HFFc6 (cell line): ENCODE measurements at places on chromosomes 13 and 19.

DNA sequence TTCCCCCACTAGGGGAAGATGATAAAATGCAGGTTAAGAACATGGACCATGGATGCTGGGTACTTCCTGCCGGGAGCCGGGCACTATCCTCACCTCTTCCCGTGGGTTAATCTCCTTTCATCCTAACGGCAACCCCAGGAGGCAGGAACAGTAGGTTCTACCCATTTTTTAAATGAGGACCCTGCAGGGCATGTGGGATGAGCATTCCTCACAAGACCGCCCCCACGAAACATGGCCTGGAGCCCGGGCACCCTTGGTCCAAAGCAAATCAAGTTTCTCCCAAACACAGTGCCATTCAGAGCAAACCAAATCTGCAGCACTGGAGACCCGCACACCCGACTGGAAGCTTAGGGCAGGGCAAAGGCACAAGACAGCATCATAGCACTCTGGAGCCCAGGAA lies 35.4 kb downstream of the COL4A2 start:
- no peaks in the 10 kb centered on the region; the same call in 1 of the 2 replicates for H3K27me3 ChIP-seq
- H3K4me1 ChIP-seq = peaks cover 64% of the 10 kb centered on the region
- DNase-seq = no peak
- no peak overlapping the region for H3K27ac ChIP-seq

DNA sequence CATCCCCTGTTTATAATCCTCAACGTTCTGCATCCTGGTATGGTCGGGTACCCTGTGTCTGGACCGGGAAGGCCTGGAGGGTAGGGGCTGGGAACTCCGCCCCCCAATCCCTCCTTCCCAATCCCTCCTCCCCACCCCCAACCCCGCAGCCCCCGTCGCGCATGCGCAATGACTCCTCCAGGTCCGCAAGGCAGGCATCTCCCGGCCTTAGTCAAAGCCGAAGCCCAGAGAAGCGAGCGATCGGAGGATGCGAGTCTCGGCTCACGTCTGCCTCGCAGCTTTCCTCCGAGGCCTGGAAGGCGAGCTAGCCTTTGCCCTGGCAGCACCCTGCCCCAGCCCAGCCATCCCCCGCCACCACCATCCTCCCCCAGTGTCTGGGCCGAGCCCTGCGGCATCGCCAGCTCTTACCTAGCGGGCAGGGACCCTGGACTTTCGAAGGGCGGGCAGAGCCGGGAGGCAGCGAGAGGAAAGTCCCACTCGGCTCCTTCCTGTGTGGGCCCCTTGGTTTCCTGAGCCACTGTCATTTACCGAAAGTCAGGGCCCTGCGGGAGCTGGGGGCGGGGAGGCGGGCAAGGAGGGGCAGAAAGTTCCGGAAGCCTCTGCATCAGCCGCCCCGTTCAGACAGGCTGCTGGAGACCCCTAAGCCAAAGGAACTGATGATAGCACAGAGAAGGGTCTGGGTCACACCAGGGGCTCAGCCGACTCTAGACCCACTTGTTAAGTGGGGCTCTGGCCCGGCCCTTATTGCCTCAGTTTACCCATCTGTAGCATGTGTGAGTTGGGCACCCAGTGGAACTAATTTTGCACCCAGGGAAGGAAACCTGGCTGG lies at the start of gene JAK3:
TSS of gene JAK3 (minus strand) at position 445 of the 829 bp plus-strand sequence. CDS start 3,565 bp downstream, outside the sequence.
- peak within 1 kb of the TSS; percentile 57 for H3K27ac ChIP-seq
- H3K4me3 ChIP-seq = peak within 1 kb of the TSS; percentile 52
- no peaks in the 10 kb centered on the region for H3K36me3 ChIP-seq
- H3K27me3 ChIP-seq = peaks cover 5% of the 10 kb centered on the region

DNA sequence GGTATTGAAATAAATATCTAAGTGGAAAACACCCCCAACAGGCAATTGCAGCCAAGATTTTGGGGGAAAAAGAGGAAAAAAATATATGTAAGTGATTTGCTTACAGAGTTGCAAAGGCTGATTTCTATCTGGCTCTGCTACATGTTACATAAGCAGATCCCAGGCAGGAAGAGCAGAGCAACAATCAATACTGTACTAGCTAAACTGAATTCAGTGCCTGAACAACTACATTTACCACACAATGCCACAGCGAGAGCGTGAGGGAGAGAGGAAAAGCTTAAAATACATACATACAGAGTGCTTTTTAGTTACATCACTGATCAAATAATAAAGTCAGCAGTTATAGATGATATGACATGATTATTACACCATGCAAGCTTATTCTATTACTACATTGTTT lies 665.6 kb upstream of the ARGLU1 start:
- H3K27ac ChIP-seq = no peak overlapping the region
- no peak for DNase-seq
- no peaks in the 10 kb centered on the region for H3K36me3 ChIP-seq
- H3K4me1 ChIP-seq = no peaks in the 10 kb centered on the region
- no peak overlapping the region for H3K4me3 ChIP-seq

GRCh38 chr19:15367439-15367838 lies 12.1 kb downstream of the AKAP8 start:
- H3K4me1 ChIP-seq = no peaks in the 10 kb centered on the region
- no peak overlapping the region for H3K4me3 ChIP-seq
- DNase-seq = no peak
- H3K27me3 ChIP-seq = no peaks in the 10 kb centered on the region; the same call in 1 of the 2 replicates
- peaks cover 10% of the 10 kb centered on the region for H3K36me3 ChIP-seq

DNA sequence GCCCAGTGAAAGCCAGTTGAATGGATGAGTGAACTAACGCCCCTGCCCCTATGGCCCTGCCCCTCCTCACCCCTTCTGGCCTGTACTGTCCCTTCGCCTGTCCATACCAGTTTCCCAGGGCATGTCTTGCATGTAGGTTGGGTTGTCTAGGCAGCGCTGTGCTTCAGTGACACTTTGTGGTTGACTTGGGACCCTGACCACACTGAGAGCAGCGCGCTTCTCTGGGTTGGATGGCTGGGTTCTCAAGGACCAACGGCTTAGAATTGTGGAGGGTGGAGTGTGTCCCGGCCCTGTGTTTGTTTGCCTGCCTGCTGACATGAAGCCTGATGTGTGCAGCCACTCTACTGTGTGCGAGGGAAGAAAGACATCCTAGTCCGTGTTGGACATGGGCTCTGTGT lies 15.8 kb downstream of the GATAD2A start:
- DNase-seq = no peak
- no peak overlapping the region for H3K27ac ChIP-seq
- H3K4me3 ChIP-seq = no peak overlapping the region

DNA sequence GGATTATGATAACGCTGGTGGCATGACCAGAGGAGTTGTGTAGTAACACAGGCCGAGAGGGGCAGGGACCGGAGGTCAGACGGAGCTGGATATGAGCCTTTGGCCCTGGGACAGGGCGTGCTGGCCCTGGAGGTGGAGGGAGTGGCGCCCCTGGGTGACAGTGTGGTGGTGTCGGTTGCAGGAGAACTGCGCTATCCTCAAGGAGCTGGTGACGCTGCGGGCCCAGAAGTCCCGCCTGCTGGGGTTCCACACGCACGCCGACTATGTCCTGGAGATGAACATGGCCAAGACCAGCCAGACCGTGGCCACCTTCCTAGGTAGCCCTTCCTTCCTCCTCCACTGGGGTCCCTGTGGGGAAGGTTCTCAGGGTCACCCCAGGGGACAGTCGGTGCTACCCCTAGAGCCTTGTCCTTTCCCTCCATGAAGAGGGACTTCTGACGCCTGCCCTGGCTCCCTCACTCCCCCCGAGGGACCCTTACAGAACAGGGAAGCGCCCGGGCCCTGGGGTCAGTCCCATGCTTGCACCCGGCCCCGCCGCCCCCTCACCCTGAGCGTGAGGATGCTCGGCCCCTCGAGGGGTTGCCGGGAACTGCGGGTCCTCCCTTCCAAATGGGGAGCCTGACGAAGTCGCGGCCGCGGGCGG lies 12.8 kb upstream of the ZNF554 start:
- peaks cover 30% of the 10 kb centered on the region for H3K36me3 ChIP-seq
- no peaks in the 10 kb centered on the region for H3K4me1 ChIP-seq
- no peak for DNase-seq
- no peaks in the 10 kb centered on the region; the same call in 1 of the 2 replicates for H3K27me3 ChIP-seq
- no peak overlapping the region for H3K27ac ChIP-seq
- H3K4me3 ChIP-seq = no peak overlapping the region
